ENCODE measurements at places on chromosomes 6 and 20.

GRCh38 chr6:125807293-125807692 lies 16.5 kb downstream of the NCOA7 start:
- no peak for DNase-seq

- DNase-seq = no peak
Observed at GRCh38 chr20:52945268-52945667, 26.9 kb upstream of the TSHZ2 start.

- DNase-seq = no peak
Observed at GRCh38 chr6:105836379-105836778, 249.8 kb upstream of the PRDM1 start.

GRCh38 chr20:16124911-16125776 lies 448.1 kb downstream of the KIF16B start:
- no peak for DNase-seq

- no peak for DNase-seq
Observed at GRCh38 chr6:27474172-27474465, 1.2 kb upstream of the ZNF184 start.

GRCh38 chr6:165961233-165961632 lies 206.4 kb downstream of the TBXT start:
- DNase-seq = no peak

GRCh38 chr6:157905590-157906342 lies 75.9 kb upstream of the SYNJ2 start:
- no peak for DNase-seq

DNA sequence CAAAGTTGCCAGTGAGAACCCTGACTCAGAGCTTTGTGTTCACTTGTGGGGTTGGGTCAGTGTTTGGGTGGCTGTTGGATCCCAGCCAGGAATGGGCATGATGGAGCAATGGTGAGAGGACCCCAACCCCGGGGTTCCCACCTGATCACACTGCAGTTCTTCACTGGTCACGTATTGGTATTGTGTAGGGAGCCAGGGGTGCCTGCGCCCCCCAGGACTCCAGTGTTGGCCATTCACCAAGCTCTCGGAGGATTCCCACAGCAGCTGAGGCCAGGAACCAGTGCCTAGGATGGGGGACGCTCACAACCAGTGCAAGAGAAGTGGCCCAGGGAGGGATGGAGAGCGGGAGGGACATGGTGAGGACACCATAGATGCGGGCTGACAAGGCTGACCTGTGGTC lies 207.2 kb downstream of the CDH4 start:
- DNase-seq = no peak

DNA sequence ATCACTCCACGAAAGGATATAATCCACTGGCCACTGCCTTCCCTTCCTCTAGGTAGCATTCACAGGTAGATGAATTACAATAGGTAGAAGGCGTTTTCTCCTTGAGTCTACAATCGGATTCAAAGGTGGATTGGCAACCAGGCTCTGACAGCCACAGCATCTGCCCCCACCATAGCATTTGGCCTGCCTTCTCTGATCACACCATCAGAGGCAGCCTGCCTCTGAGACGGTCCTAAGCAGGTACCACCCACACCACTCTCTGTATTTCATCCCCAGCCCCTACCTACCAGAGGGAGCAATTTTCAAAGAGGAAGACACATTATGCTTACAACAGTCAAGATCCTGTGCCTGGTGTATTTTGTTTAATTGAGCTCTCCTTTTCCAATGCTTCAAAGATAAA lies 210.5 kb upstream of the SPTLC3 start:
- DNase-seq = no peak

- DNase-seq = no peak
Observed at GRCh38 chr6:103356531-103356930, 1503.2 kb downstream of the HACE1 start.

DNA sequence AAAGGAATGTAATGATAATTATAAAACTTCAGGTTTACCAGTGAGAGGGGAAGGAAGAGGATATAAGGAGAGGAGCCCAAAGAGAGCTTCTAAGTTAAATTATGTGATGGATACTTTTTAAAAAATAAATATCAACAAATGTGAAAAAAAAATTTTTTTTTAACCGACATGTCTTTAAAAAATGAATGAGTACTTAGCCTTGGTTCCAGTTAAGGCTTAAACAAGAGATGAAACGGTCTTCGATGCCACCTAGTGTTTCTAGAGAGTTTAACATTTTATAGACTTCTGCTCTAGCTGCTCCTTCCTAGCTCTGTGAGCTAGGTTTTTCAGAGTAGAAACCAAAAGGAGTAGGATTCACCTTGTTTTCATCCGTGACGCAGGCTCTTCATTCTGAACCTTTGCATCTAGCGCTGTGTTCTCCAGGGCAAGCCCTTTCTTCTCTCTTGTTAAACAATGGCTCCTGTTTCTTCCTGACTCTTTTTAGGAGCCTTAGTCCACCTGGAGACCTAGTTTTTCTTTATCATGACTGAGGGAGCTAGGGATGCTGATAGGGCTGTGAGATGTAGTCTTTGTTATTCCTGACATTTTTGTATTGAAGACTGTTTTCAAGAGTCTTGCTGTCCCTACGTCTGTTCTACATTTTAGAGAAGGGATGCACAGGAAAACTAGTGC lies 42.4 kb upstream of the GNRH2 start:
- no peak for DNase-seq

GRCh38 chr6:158818581-158819212 lies 471 bp downstream of the EZR start:
- DNase-seq = no peak

DNA sequence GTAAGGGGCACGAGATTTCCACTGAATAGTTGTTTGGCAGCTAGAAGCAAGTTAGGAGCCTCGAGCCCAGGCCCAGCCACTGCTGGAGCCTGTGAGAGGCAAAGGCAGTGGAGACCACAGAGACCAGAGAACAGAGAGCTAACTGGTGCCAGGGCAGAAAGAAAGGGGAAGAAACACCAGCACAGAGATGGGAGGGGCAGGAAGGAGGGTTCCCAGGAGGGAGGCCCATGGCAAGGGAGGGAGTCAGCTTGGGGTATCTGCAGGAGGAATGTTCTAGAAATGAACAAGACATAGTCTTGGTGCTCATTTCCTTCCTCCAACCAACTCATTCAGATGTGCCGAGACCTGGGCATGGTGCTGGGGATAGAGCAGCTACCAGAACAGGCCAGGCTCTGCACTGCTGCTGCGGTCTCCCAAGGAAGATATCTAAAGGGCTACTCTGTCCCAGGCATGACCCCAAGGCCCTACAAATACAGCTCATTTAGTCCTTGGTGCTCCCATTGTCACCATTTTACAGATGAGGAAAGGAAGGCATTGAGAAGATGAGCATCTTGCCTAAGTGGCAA lies 10.7 kb downstream of the ANGPT4 start:
- DNase-seq = no peak
